Activated CD8-positive, alpha-beta memory T cell treated with anti-CD3 and anti-CD28 coated beads for 1 hour (primary cell): ENCODE measurements at places on chromosomes 6 and 20.

DNA sequence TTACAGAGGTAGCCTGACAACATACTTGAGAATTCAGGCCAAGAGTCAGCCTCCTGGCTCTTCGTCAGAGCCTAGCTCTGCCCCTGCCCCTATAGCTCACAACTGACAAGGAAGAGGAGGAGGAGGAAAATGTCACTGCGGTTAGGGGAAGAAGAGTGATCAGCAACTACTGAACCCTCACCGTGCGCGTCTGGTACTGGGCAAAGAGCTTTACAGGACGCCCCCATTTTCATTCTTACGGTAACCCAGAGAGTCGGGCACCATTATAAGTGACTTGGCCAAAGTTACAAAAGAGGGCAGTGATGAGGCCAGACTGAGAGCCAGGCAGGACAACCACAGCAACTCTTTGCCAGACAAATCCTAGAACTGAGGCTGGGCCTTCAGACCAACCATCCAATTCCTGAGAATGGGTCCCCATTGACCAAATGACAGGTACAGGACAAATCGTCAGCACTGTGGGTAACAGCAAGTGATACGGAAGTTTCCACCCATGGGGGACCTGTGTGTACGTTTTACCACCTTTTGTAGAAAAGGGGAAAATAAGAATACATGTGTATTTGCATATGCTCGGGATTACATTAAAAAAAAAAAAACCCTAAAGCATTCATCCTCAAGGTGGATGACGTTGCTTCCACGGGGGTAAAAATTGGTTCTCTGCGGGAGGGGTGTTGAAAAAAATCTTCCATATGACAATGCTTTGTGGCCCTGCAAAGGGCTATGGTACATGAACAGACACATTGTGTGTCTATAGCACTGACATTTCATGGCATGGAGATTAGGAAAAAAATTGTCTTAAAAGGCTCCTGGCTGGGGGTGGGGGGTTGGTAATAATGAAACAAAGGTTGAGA, 118.0 kb downstream of the NFATC2 start:
- no peak for DNase-seq

GRCh38 chr6:121849477-121849876, 414.0 kb downstream of the GJA1 start:
- DNase-seq: no peak

GRCh38 chr6:125923366-125923877, 33.1 kb upstream of the HINT3 start:
- DNase-seq: no peak

- DNase-seq: no peak
Measured at GRCh38 chr6:12716298-12716916, at the start of gene PHACTR1. TSS of gene PHACTR1 (plus strand) at chr6:12716767.

DNA sequence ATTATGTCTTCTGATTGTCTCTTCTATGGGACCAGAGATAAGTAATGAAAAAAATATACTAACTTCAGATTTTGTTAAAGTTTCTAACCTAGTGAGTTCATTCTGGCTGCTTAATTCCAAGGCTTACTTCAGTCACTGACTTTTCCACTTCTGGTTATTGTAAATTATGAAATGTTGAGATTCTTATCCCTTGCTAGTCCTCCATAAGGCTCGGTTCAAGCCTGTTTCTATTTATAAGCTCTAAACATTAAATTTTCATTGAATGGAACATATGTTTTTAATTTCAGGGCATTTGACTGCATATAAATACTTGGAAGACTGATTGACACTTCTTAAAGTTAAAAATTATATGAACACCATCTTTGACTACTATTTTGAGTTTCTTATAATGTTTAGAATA, 23.6 kb upstream of the NKAIN2 start:
- no peak for DNase-seq

- DNase-seq: no peak
Measured at GRCh38 chr20:51528263-51529027, 14.1 kb downstream of the NFATC2 start.

GRCh38 chr6:3803627-3804468, 45.3 kb upstream of the FAM50B start:
- DNase-seq: no peak

- no peak for DNase-seq
Measured at GRCh38 chr6:26033941-26034354, 53.3 kb upstream of the HFE start.

DNA sequence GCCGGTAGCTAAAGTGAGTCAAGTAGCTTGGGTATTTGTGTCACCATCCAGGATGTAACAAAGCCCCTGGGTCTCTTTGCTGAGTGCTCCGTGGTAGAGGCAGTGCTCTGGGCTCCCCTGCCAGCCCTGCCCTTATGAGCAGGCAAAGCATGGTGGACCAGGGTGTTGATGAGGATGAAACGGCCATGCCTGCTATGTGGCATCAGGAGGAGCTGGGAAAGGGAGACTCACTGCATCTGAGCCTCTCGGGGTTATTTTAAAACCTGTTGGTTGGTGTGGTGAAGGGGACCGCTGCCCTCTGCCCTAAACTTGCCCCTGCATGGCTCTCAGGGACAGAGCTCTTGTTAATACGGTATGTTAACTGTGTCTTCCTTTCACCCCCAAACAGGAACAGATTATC, 143.1 kb downstream of the DTNBP1 start:
- no peak for DNase-seq

DNA sequence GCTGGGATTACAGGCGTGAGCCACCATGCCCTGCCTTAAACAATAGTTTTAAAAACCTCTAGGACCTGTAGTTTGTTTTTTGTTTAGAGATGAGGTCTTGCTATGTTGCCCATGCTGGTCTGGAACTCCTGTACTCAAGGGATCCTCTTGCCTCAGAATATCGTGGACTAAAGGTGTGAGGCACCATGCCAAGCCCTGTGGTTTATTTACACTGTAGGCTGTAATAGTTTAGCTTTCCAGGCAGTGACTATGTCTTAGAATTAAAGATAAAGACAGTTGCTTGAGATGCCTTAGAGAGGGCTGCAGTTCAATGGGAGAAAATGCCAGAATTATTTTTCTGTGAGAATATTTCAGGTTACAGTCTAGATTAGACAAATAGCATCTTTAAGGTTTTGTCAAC, 72.9 kb downstream of the SGK1 start:
- no peak for DNase-seq

- DNase-seq: no peak
Measured at GRCh38 chr20:21202259-21202658, 76.4 kb downstream of the KIZ start.

DNA sequence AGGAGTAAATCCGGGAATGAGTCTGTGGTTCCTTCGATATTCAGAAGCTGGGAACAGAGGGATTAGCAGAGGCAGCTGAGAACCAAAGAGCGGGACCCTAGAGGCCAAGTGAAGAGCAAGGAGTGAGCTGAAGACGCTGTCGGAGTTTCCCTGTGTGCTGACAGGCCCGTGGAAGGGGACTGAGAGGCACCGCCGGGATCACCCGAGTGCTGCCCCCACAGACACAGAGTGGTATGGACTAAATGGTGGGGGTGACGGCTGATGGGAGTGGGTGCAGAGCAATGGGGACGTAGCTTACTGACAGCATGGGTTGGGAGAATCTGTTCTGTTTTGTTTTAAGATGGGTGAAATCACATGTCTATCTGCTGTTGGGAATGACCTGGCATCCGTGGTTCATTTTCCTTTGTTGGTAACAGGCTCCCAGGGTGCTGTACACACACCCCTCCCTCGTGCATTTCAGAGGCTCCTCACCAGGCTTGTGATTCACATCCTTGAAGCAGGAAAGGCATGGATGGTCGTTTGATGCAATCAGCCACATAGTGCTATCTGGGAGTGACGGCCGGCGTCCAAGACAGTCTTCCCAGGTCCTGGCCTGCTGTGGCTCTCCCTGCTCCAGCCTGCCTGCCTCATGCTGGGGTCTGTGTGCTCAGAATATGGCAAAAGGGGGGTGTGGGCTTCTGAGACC, 97.4 kb downstream of the THBS2 start:
- DNase-seq: no peak

DNA sequence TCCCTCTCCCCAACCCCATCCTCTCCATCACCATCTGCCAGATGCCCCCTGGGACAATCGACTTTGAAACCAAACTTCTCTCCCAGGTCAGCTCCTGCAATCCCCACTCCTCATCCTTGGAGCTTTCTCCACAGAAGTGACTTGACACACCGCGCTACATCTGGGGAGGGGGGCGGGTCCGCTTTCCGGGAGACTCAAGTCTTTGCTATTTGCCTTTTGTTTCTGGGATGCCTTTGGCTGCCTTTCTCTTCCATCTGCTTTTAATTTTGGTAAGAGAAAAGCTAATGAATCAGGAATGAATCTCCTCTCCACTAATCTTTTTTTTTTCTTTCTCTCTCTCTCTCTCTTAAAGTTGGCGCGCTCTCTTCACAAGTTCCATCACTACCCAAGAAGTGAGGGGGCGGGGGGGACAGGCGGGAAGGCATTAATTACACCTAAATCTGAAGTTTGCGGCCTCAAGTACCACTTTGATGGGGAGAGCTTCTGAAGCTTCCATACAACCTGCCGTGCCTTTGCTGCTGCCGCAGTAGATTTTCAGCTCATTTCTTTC, 664 bp upstream of the TPBG start:
- DNase-seq: no peak

- no peak for DNase-seq
Measured at GRCh38 chr6:89768324-89768723, 51.3 kb downstream of the MDN1 start.

- DNase-seq: no peak
Measured at GRCh38 chr20:36499723-36500501, 41.4 kb upstream of the MYL9 start.

DNA sequence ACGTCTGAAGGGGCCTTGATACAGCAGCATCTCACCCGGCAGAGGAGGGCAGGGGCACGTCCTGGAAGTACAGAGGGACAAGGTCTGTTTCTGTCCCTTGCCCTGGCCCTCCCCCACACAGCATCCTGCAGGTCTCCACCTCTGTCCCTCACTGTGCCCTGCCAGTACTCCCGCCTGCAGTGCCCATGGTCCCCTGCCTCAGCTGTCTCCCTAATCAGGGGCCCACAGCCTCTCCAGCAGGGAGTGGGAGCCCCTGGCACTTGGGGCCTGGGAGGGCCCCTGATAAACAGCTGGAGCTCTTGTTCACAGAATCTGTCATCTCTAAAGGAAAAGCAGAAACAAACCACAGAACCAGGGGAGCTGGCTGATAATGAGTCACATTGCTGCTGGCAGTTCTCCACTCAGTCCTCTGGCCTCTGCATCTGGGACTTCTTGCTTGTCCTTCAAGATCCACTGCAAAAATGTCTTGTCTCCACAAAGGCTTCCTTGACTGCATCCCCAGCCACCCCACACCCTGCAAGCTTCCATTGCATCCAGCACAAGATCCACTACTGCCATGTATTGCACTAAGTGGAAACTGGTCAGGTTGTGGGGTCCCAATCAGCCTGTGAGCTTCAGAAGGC, 33.2 kb upstream of the TAF8 start:
- DNase-seq: no peak

DNA sequence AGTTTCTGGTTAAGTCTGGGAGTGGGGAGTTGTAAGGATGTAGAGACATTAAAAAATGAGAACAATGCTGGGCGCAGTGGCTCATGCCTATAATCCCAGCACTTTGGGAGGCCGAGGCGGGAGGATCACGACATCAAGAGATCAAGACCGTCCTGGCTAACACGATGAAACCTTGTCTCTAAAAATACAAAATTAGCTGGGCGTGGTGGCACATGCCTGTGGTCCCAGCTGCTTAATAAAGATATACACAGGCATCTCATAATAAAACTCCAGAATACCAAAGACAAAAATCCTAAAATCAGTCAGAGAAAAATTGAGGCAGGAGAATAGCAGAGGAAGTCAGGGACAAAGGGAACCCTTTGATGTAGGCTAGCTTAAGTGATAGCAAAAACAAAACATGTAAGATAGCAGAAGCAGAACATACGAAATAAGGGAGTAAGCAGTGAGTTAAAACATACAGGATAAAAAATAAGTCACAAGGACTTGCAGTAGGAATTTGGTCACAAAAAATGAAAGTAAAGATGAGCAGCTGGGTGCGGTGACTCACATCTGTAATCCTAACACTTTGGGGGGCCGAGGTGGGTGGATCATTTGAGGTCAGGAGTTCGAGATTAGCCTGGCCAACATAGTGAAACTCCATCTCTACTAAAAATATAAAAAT, 23.6 kb downstream of the DDX43 start:
- no peak for DNase-seq

- no peak for DNase-seq
Measured at GRCh38 chr20:18672834-18673233, 85.0 kb downstream of the DTD1 start.

- no peak for DNase-seq
Measured at GRCh38 chr6:13735031-13735430, 23.4 kb upstream of the RANBP9 start.

GRCh38 chr6:87210979-87211378, 55.6 kb downstream of the ZNF292 start:
- no peak for DNase-seq

GRCh38 chr6:10424040-10424439, 9.2 kb upstream of the TFAP2A start:
- DNase-seq: no peak

GRCh38 chr6:49524541-49524940, 24.8 kb downstream of the GLYATL3 start:
- no peak for DNase-seq

GRCh38 chr6:159981071-159981402, 12.2 kb downstream of the IGF2R start:
- no peak for DNase-seq

GRCh38 chr6:21201637-21202350, 391.8 kb upstream of the SOX4 start:
- DNase-seq: no peak

DNA sequence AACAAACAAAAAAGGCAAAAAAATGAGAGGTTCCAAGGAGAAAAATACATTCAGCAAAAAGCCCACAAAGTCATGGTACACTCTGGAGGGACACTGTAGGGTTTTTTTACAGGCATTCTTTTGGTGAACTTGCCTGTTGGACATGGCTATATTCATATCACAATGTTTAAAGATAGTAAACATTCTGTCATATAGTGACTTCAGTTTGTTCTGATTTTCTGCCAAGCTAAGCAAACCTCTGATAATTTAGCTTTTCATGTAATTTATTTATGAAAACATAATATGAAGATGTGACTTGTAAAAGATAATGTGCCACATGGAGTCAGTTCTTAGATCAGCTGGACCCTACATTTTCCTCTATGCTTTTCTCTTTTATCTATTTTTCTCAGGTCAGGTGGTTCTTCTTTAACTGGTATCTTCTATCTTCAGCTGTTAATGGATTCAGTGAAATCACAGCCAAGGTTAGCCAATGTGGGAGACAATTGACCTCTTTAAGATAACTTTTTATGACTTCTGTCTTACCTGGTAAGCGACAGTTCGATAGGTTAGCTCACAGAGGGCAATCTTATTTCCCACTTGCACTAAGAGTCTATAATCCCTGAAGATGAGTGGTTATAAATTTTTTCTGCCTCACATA, 87.9 kb downstream of the ADGRB3 start:
- DNase-seq: no peak

GRCh38 chr6:55748880-55749279, 126.5 kb downstream of the BMP5 start:
- no peak for DNase-seq

DNA sequence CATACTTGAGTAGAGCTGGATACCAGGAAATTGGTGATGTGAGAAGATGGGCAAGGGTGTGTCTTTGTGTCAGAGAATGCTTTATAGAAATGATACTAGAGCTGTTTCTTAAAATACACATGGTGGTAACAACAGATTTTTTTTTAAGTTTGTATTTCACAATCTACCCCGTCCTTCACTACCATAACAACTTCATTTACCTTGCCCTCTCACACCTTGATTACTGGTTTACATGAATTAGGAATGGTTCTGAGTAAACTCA, 45.4 kb downstream of the RARS2 start:
- DNase-seq: no peak
